ENCODE measurements at places on chromosomes 5 and 9. TPM values are rescaled to one million over a fixed set of nuclear protein-coding genes. Genes with fewer than 3 reads are reported as not detected.

DNA sequence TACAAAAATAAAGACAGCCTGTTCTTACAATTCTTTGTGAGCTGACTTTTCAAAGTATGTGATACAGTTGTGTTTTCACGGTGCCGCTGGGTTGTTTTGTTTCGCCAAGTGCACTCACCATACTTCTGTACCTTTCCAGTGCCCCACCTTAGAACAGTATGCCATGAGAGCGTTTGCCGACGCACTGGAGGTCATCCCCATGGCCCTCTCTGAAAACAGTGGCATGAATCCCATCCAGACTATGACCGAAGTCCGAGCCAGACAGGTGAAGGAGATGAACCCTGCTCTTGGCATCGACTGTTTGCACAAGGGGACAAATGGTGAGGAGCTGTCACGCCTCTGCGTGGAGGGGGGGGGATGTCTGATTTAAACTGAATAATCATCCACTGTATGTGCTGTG lies 12.9 kb downstream of the CCT5 start:
- H3K4me3 ChIP-seq = no peak overlapping the region
- H3K4me1 ChIP-seq = peaks cover 24% of the 10 kb centered on the region
- no peak for DNase-seq
- H3K36me3 ChIP-seq = peaks cover 66% of the 10 kb centered on the region
- no peaks in the 10 kb centered on the region for H3K27me3 ChIP-seq
- H3K27ac ChIP-seq = no peak overlapping the region

DNA sequence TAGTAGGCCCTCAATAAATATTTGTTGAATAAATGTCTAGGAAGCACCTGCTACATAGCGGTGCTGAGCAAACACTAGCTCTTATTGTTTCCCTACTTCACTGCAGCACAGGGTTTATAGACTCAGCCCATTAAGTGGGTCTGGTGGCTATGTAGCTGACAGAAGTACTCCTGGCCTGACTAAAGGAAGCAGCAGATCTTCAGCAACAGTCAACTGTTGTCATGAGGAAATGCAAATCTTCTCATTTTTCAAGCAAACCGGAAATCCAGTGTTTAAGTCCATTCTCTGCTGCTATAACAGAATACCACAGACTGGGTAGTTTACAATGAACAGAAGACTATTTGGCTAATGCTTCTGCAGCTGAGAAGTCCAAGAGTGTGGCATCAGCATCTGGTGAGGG lies 2.8 kb upstream of the TEX10 start:
- H3K4me3 ChIP-seq = no peak overlapping the region
- no peaks in the 10 kb centered on the region for H3K36me3 ChIP-seq
- no peaks in the 10 kb centered on the region for H3K27me3 ChIP-seq
- H3K27ac ChIP-seq = no peak overlapping the region

DNA sequence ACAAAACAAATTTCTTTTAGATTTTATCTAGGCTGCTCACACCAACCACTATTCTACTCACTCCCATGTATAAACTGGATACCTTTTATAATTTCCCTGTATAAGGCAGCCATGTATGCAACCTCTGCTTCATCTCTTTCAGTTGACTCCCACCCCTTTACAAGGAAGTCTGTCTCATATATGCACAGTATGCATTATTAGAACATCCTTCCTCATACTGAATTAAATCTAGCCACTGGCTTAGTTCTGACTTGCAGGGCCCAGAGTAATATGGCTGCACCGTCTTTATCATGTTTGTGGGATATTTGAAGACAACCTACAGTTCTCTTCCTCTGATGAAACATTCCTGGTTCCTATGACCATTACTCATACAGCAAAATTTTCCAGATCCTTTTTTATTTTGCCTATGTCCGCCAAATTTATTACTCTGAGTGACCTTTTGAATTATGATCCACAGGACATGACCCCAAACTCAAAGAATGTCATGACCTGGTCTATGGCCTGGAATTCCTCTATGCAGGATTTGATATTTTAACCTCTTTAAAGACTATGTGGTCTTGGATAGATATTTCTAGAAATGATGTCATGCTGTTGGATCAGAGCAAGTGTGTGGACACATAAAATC lies 76.6 kb upstream of the ITGA1 start:
- no peak for DNase-seq
- no peaks in the 10 kb centered on the region for H3K27me3 ChIP-seq
- H3K4me3 ChIP-seq = no peak overlapping the region
- no peaks in the 10 kb centered on the region for H3K36me3 ChIP-seq
- H3K27ac ChIP-seq = no peak overlapping the region
- H3K4me1 ChIP-seq = no peaks in the 10 kb centered on the region

GRCh38 chr5:79850941-79851340 lies 140.1 kb downstream of the MTX3 start:
- H3K4me3 ChIP-seq = no peak overlapping the region
- no peaks in the 10 kb centered on the region for H3K27me3 ChIP-seq
- no peak for DNase-seq
- no peaks in the 10 kb centered on the region for H3K4me1 ChIP-seq
- H3K36me3 ChIP-seq = no peaks in the 10 kb centered on the region

DNA sequence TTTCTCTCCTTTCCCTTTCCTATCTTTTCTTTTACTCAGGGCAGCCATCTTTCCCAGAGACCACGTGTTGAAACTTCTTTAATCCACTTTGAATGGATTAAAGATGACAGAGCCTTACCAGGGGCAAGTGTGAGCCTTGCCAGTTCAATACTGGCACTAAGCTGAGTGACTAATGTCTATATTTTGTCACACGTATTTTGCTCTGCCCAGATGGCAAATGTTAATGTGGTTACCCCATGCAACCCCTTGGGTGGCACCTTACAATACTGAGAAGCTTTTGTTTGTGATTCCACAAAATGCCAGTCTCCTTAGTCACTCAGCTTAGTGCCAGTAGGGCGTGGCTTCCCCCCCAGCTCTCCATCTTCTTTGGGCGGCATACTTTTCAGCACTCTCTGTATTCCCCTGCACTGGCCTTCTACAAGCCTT lies 24.8 kb downstream of the ANXA1 start:
- H3K36me3 ChIP-seq = 0 out of 2 replicates have a peak, but pooled peaks cover 4% of the 10 kb centered on the region
- peak; percentile 88 for DNase-seq
- peak overlapping the region; percentile 69 for H3K27ac ChIP-seq
- peaks cover 39% of the 10 kb centered on the region for H3K4me1 ChIP-seq

- H3K27ac ChIP-seq = no peak overlapping the region
- H3K36me3 ChIP-seq = no peaks in the 10 kb centered on the region
- no peaks in the 10 kb centered on the region for H3K27me3 ChIP-seq
- H3K4me3 ChIP-seq = no peak overlapping the region
These were observed 15.0 kb upstream of the S1PR3 start for GRCh38 chr9:88975966-88976889.

DNA sequence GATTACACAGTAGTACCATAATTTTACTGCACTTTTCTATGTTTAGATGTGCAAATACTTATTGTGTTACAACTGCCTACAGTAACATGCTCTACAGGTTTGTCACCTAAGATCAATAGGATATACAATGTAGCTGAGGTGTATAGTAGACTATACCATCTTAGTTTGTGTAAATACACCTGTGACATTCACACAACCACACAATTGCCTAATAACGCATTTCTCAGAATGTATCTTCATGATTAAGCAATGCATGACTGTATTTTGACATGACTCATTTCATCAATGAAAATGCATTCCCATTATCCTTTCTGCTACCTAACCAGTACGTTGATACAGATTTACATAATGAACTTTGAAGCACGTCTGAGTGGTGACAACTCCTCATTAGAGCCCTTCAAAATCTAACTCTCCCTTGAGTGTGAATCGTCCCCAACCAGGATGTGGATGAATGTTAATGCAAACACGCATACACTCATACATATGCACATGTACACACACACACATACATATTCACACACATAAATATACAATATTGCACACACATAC lies 28.4 kb downstream of the GZMK start:
- no peak overlapping the region for H3K27ac ChIP-seq
- no peaks in the 10 kb centered on the region for H3K36me3 ChIP-seq
- no peak overlapping the region for H3K4me3 ChIP-seq
- 0 out of 2 replicates have a peak, but pooled peaks cover 8% of the 10 kb centered on the region for H3K27me3 ChIP-seq
- no peaks in the 10 kb centered on the region for H3K4me1 ChIP-seq

- H3K27ac ChIP-seq = no peak overlapping the region
- H3K4me1 ChIP-seq = no peaks in the 10 kb centered on the region
- no peaks in the 10 kb centered on the region for H3K27me3 ChIP-seq
- no peak for DNase-seq
- no peaks in the 10 kb centered on the region for H3K36me3 ChIP-seq
These were observed 297.7 kb upstream of the EFNA5 start for GRCh38 chr5:107968406-107968843.

DNA sequence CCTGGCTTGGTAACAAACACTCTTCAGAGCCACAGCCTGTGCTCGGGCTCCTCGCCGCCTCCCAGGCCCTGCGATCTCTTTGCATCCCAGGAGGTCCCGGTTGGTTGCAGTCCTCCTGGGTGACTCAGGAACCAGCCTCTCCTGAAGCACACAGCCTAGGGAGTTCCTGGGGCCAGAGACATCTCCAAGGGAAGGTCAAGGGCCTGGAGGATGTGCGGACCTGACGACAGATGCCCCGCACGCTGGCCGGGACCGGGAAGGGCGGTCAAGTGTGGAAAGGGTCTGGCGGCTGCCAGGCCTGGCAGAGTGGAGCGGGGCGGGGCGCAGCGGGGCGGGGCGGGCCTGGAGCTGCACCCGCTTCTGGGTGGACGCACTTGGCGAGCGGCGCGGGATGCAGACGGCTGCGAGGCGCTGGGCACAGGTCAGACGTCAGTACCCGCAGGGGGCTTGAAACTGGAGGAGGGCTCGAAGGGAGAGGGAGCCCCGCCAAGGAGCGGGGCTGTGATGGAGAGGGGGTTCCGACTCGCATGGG lies 45.0 kb upstream of the PRSS3 start:
- H3K36me3 ChIP-seq = no peaks in the 10 kb centered on the region
- H3K27me3 ChIP-seq = no peaks in the 10 kb centered on the region
- DNase-seq = no peak
- H3K27ac ChIP-seq = 0 out of 2 replicates have a peak overlapping the region, but pooled peaks have one; percentile 66
- H3K4me3 ChIP-seq = peak overlapping the region; percentile 66
- H3K4me1 ChIP-seq = peaks cover 19% of the 10 kb centered on the region

GRCh38 chr9:129665389-129665775 lies at the start of gene PRRX2:
Gene PRRX2, plus strand, starts transcription at chr9:129665647. Its CDS starts 221 bp downstream, at chr9:129665868.
- H3K27ac ChIP-seq = no peak within 1 kb of the TSS
- peaks cover 3% of the 10 kb centered on the region for H3K27me3 ChIP-seq
- H3K4me3 ChIP-seq = no peak within 1 kb of the TSS
- H3K36me3 ChIP-seq = no peaks in the 10 kb centered on the region
- no peak for DNase-seq
- H3K4me1 ChIP-seq = no peaks in the 10 kb centered on the region

DNA sequence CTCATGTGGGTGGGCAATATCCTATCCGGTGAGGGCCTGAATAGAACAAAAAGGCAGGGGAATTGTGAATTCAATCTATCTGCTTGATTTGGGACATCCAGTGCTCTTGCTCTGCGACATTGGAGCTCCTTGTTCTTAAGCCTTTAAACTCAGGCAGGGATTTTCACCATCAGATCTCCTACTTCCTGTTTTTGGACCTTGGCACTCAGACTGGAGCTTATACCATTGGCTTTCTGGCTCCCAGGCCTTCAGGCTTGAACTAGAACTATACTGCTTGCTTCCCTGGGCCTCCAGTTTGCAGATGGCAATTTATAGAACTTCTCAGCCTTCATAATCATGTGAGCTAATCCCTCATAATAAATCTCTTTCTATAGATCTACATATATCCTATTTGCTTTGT lies 134.3 kb upstream of the CLINT1 start:
- no peaks in the 10 kb centered on the region for H3K36me3 ChIP-seq
- DNase-seq = no peak
- H3K4me1 ChIP-seq = no peaks in the 10 kb centered on the region

DNA sequence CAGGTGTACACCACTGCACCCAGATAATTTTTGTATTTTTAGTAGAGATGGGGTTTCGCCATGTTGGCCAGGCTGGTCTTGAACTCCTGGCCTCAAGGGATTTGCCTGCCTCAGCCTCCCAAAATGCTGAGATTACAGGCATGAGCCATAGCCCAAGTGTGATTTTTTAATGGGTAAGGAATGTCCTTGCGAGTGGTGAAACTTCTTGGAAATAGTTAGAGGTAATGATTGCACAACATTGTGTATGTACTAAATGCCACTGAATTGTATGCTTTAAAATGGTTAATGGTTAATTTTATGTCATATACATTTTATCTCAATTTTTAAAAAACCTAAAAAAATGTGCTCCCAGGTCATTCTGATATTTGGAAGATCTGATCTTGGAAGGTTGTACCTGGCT lies 59.9 kb upstream of the IL6ST start:
- no peaks in the 10 kb centered on the region for H3K27me3 ChIP-seq
- no peak for DNase-seq
- H3K36me3 ChIP-seq = no peaks in the 10 kb centered on the region
- H3K4me3 ChIP-seq = no peak overlapping the region

- no peaks in the 10 kb centered on the region for H3K27me3 ChIP-seq
- H3K4me1 ChIP-seq = peaks cover 61% of the 10 kb centered on the region
- no peaks in the 10 kb centered on the region for H3K36me3 ChIP-seq
- no peak for DNase-seq
- H3K4me3 ChIP-seq = peak overlapping the region; percentile 74
These were observed 1.5 kb upstream of the FCHO2 start for GRCh38 chr5:72954389-72954788.

GRCh38 chr5:45376417-45376816 lies 319.8 kb downstream of the HCN1 start:
- H3K4me1 ChIP-seq = no peaks in the 10 kb centered on the region
- H3K36me3 ChIP-seq = no peaks in the 10 kb centered on the region
- no peak overlapping the region for H3K4me3 ChIP-seq
- H3K27ac ChIP-seq = no peak overlapping the region
- no peak for DNase-seq

GRCh38 chr9:134895097-134895496 lies 14.5 kb downstream of the FCN2 start:
- no peak for DNase-seq
- no peaks in the 10 kb centered on the region for H3K4me1 ChIP-seq
- H3K27me3 ChIP-seq = peaks cover 86% of the 10 kb centered on the region
- no peaks in the 10 kb centered on the region for H3K36me3 ChIP-seq

GRCh38 chr5:127330116-127330515 lies 39.5 kb downstream of the MEGF10 start:
- no peak for DNase-seq
- no peaks in the 10 kb centered on the region for H3K27me3 ChIP-seq
- H3K4me3 ChIP-seq = no peak overlapping the region
- H3K27ac ChIP-seq = no peak overlapping the region
- no peaks in the 10 kb centered on the region for H3K4me1 ChIP-seq

OBP2B gene
- not detected for total RNA-seq

INSL4 gene
- not detected for total RNA-seq

GLRA1 gene
- not detected for total RNA-seq

SLC6A7 gene
- not detected for total RNA-seq

IFNE gene
- 4.7 TPM for total RNA-seq

PPP2R2B gene
- not detected for total RNA-seq

OCLN gene
- total RNA-seq = 66.5 TPM

MEIKIN gene
- not detected for total RNA-seq
